ENCODE measurements at places on chromosomes 5 and 9. TPM values are rescaled to one million over a fixed set of nuclear protein-coding genes. Genes with fewer than 3 reads are reported as not detected.

The POLR3G gene
- 2.4 TPM for polyA plus RNA-seq

The TRIM36 gene
- polyA plus RNA-seq = 2.2 TPM

DNA sequence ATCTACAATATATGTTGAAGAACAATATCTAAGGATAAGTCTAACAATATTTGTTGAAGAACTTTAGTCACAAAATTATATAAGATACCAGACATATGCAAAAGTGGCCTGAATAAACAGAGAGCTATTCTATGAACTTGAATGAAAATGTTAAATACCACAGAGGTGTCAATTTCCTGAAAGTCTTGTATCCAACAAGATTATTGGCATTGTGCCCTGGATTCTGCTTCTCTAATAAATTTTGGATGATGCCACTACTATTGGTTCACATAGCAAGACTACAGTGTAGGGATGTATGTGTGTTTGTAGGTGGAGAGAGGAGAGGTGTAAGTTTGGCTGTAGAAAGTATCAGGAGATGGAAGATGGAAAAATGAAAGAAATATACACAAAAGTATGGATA, 731.8 kb upstream of the RGMB start:
- DNase-seq = no peak

GRCh38 chr5:129770024-129770820, 22.3 kb downstream of the MINAR2 start:
- no peak for DNase-seq

- DNase-seq = no peak
Measured at GRCh38 chr5:24817966-24818365, 173.2 kb upstream of the CDH10 start.

Measured in hindlimb muscle (tissue), 1 donor.